ENCODE measurements at places on chromosomes 13 and 19.

DNA sequence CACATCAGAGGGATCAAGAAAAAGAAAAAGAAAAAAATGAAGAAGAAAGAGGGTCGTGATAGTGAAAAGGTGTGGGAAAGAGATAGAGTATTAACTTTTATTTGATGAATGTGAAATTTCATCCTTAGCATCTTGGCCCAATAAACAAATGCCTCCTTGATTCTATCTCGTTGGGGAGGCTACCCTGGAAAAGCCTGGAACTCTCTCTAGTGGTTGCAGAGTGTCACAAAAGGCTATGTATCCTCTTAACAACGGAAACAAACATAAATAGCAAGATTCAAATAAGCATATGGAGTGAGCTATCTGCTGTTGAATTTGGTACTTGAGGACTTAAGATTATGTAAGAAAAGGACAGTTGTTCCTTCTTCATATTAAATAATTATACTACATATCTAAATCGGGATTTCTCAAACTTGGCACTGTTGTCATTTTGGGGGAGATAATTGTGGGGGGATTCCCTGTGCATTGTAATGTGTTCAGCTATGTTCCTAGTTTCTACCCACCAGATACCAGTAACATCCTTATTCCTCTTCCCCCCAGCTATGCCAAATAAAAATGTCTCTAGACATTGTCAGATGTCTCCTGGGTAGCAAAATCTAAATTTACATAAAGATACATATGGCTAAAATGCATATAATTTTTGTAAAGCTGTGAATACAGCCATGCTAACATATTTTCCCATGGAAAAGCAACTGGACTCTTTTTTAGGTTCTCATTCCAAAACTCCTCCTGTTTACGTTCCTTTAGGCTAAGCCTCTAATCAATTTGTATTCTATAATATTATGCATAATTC lies 557.2 kb downstream of the DCT start:
- DNase-seq, result no peak

GRCh38 chr13:111938741-111939665 lies 127.9 kb upstream of the SOX1 start:
- DNase-seq, result no peak

DNA sequence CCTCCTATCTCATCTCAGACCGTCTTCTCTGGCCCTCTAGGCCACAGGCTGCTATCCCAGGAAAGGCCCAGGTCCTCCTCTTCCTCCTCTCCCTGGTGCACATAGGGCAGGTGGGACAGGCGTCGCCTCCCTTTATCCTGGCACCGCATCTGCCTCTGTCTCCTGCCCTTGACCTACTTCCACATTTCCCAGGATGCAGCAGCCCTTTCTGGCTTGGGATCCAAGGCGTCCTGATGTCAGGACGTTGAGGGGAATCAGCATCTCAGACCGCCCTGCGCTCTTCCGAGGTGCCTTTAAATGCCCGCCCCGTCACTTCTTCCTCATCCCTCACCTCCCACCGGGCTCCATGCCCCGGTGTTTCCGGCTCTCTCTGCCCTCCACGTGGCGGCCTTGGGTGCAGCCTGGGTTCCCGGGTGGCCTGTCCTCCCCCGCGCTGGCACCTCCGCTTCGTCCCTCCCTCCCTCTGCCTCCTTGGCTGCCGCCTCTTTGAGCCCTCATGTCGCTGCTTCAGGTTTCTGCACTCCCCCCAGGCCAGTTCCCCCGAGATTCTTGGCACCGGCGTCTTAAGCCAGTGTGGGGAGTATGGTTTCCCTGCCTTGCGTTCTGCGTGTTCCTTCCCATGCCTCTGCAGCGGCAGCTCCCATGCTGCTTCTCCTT lies 66.3 kb downstream of the KDM4B start:
- no peak for DNase-seq

- DNase-seq, result no peak
These were observed 7.9 kb downstream of the FLT3 start for GRCh38 chr13:28092431-28092830.

DNA sequence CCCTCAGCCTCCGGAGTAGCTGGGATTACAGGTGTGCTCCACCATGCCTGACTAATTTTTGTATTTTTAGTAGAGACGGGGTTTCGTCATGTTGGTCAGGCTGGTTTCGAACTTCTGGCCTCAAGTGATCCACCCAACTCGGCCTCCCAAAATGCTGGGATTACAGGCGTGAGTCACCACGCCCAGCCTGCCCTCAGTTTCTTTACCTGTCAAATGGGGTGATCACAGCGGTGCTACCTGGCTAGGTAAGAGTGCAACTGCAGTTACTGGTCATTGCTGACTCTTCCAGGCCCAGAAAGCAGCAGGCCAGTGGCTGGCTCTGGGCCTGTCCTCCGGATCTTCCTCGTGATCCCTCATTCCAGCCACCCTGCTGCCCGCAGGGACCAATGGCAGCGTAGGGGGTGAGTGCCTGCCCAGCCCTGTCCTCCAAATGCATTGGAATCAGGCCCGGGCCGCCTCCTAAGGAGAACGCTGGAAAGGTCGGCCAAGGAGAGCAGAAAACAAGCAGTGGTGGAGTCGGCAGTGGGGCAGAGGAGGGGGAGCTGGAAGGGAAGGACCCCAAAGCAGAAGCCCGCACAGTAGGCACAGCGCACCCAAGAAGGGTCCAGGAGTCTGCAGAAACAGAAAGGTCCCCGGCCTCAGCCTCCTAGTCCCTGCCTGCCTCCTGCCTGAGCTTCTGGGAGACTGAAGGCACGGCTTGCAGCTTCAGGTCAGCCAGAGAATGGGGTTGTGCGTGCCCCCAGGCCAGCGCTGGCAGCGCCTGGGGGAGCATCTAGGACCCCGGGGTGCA lies 1.8 kb upstream of the SLC27A1 start:
- DNase-seq, result no peak

DNA sequence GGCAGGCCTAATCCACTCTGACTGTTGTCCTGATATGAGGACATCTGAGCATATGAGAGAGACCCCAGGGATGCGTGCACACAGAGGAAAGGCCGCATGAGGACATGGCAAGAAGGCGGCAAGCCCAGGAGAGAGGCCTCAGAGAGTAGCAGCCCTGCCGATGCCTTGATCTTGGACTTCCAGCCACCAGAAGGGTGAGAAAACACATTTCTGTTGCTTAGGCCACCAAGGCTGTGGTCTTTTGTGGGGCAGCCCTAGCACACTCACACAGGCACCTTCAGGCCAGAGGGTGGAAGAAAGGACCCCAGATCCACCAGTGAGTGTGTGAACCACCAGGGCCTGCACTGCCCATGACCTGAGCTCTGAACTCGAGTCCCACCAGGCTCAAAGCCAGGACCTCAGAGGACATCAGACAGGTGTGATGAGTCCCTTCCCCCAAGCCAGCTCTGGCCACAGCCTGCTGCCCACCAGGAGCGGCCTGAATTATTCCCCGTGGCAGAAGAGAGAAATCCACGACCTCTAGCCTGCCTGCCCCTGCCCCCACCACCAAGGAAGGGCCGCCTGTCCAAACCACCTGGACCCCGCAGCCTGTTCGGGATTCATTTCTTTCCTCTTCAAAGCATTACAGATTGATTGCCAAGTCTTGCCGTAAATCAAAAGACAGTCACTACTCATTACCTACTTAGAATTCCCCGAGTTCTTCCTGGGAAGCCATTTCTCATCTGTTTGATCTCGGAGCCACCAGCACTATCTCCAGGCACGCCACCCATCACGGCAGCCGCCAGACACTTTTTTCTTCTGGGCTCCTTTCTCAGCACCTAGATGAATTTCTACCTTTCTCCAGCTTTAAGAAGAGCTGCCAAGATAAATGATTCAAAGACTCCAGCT lies 72.2 kb downstream of the CEBPG start:
- no peak for DNase-seq

- DNase-seq, result no peak
These were observed 250.7 kb downstream of the DCT start for GRCh38 chr13:94228763-94229162.

- DNase-seq, result no peak
These were observed 127.4 kb downstream of the LMO7 start for GRCh38 chr13:75763512-75763911.

- no peak for DNase-seq
These were observed 109.3 kb upstream of the IPO5 start for GRCh38 chr13:97844151-97844550.

DNA sequence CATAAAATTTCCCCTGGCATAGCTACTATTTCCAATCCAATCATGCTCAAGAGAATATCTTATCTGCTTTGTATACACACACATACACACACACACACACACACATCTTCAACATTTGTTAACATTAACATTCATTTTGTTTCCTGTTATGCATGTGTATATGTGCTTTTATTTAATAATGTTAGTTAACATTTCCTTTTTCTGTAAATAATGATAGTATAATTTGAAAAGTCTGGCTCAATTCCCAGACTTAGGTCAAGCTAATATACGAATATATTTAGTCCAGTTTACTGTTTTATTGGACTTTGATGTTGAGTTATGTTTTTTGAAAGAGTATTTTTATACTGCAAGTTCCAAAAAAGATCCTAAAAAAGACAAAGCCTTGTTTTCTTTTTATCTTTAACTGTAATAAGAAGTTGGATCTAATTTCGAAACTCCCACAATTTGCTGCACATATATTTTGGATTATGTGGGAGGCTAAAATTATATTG lies 1072.4 kb downstream of the EFNB2 start:
- DNase-seq, result no peak

DNA sequence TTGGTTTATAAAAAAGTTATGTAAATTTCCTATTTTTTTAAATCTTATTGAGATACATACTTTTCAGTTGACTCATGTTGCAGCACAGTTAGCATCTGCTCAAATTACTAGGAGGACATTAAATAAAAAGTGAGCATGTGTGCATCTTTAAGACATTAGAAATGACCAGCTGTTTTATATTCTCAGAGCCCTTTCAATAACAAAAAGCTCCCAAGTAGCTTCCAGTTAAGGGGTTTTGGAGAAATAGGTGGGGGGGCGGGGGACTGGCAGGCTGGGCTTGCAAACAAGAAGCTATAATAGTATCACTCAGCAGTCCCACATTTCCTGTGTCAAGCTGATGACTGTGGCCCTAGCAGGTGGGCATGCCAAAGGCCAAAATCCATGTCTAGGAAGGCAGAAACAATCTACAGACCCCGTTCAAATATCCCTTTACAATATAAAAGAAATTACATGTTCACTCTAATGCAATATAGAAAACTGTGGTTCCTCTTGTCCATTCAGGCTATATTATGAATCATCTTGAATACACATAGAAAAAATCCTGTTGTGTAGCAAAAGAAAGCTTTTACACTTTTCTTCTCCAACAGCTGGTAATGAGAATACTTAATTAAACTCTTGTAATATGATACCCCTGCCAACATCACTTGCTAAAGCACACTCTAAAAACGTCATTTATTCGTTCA lies 1713.2 kb upstream of the SLC10A2 start:
- no peak for DNase-seq

GRCh38 chr19:19402656-19403372 lies 2.7 kb upstream of the GATAD2A start:
- DNase-seq, result no peak

DNA sequence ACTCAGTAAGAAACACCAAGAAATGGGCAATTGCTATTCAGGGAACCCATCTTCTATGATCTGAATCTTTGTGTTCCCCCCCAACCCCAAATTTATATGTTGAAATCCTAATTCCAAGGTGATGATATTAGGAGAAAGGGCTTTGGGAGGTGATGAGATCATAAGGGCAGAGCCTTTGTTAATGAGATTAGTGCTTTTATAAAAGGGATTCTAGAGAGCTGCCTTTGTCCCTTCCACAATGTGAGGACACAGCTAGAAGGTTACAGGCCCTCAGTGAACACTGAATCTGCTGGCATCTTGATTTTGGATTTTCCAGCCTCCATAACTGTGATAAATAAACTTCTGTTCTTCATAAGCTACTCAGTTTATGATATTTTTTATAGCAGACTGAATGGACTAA lies 376.0 kb downstream of the DIAPH3 start:
- no peak for DNase-seq

- no peak for DNase-seq
These were observed 60.0 kb downstream of the ANKRD10 start for GRCh38 chr13:110854866-110855265.

DNA sequence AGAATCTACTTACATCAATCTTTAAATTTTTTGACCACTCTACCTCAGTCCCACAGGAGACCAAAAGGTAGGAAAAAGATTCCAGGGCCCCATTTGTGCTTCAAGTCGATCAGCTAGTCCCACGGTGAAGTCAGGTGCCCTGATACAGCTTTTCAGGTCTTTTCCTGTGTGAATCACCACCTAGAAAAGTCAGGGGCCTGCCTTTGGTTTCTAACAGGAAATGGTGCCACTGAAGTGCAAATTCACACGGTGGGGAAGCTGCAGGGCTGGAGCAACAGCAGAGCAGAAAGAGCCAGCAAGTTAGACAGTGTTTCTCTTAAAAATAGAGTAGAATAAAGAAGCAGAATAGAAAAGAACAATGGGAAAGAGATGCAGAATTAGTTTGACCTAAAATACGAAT lies 107.5 kb downstream of the KLF12 start:
- peak; percentile 38 for DNase-seq

DNA sequence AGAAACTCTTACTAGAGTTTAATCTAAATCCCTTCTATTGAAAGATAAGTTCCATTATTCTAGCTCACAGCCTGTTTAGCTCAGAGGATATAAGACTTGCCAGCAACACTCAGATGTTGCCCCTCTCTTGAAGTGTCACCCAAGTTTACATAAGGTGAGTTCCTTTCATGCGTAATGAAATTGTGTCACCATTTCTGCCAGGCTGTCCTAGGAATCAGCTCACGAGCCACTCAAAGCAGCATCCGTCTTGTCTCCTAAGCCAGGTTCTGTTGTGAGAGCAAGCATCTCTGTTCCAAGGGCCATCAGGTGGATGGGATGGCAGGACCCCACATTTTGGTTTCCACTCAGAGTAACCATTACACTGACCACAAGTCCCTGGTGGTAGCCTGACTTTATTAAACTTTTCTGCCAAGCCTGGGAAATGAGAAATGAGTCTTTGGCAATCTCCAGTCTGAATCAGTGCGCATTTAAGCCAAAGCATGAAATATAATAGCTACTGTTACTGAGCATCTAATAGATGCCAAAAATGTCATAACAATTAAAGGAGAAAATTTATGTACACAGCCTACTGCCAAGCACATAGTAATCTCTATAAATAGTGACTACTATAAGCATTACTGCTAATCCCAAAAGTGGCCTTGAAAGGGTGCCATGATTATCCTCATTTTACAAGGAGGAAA lies 179.6 kb upstream of the MIR17HG start:
- DNase-seq, result no peak

DNA sequence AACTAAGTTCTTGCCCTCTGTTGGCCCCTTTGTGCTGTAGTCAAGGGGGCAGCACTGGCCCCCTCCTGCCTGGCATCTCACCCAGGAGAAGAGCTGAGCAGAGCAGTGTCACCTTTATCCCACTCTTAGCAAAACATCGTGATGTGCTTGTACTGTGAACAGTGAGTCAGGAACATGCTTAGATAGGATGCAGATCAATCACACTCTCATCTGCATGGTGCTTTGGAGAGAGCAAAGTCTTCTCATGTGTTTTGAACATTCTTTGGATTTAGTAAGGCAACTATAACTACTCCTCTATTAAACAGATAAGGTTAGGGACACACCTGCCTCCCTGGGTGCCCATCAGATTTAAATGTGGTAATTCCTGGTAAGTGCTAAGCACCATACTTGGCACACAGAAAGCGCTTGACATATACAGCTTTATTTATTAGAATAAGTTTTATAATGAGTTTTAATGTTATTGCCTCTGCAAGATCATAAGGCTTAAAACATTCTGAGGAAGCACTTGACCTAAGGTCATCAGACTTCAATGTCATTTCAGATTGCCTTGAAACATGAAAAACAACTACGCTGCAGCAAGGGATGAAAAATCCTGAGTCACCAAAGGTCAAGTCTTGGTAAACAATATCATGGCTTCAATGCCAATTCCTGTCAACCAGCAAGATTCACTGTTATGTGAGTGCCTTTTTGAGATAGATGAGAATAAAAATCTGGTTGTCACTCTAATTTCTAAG lies 82.4 kb upstream of the IRS2 start:
- no peak for DNase-seq

GRCh38 chr19:3660493-3661219 lies 34.1 kb upstream of the CACTIN start:
- DNase-seq, result no peak

Measured in stimulated activated CD8-positive, alpha-beta memory T cell treated with anti-CD3 and anti-CD28 coated beads, Interleukin-4, amount 100 ng/mL, for 4 hours (primary cell).